Hypothalamus (tissue), 51 donors: ENCODE measurements at places on chromosomes 16 and 17.

DNA sequence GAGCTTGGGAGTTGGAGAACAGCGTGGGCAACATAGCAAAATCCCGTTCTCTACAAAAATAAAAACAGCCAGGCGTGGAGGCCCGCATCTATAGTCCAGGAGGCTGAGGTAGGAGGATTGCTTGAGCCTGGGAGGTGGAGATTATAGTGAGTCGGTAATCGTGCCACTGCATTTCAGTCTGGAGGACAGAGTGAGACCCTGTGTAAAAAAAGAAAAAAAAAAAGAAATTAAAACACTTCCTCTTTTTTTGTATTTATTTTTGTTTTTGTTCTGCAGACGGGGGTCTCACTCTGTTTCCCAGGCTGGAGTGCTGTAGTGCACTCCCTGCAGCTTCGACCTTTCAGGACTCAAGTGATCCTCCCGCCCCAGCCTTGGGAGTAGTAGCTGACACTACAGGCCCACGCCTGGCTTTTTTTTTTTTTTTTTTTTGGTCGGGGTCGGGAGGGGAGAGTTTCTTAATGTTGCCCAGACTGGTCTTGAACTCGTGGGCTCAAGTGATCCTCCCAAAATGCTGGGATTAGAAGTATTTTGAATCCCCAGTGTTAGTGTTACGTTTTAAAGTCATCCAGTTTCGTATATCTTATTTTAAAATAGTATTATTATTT lies 1.5 kb downstream of the IST1 start:
- DNase-seq: no peak

- DNase-seq: no peak
Observed at GRCh38 chr16:66832661-66833305, 2.0 kb upstream of the NAE1 start.

GRCh38 chr16:19741354-19741753 lies 23.3 kb downstream of the IQCK start:
- DNase-seq: no peak

DNA sequence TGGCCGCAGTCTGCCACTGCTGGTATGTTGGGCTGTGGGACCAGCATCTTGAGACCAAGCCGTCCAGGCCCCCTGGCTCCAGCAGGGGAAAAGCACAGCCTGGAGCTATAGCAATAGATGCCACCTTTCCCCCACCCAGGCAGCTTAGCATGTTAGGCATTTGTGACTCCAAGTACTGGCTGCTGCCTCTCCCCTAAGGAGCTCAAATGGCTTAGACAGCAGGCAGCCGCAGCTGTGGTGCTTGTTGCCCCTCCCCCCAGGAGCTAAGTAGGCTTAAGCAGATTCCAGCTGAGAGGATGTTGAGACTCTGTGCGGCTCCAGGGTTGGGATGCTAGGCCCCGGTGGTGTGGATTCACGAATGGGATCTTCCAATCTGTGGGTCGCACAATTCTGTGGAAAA lies 88.8 kb upstream of the ANKFN1 start:
- no peak for DNase-seq

DNA sequence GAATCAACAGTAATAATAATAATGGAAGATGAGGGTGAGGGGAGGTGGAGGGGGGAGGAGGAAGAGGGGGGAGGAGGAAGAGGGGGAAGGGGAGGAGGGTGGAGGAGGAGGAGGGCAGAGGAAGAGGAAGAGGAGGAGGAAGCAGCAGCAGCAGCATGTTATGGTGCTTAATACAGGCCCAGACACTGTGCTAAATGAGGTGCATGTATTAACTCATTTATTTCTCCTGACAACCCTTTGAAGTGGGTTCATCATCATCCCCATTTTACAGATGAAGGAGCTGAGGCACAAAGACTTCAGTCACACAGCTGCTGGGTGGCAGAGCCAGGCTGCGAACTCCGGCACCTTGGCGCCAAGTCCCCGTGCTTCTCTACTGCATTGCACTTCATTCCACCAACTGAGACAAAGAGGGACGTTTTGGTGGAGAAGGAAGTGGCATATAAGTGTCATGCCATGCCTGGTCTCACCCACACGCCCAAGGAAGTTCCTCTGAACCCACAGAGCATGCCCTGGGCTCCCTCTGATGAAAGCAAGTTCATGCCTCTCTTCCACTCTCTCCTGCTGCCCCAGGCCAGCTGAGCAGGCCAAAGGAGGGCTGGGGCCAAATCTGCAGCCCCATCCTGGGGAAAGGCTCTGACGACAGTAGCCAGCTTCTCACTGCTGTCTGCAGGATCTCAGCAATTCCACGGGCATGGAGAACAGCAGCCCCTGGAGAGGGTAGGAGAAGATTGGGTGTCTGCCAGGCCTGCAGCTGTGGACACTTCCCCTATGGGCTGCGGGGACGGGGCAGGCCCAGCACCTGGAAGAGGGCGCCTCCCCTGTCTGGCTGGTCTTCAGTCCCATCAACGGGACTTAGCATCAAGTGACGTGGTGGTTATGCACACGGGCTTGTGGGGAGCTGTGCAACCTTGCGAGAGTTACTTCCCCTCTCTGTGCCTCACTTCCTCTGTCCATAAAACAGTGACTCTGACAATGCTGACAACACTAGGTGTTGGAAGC lies 21.8 kb downstream of the XYLT1 start:
- no peak for DNase-seq
